ENCODE measurements at places on chromosomes 4 and X.

GRCh38 chrX:120236687-120237479 lies 13.7 kb upstream of the ZBTB33 start:
- H3K36me3 ChIP-seq = no peaks in the 10 kb centered on the region
- H3K4me1 ChIP-seq = no peaks in the 10 kb centered on the region
- DNase-seq = no peak
- no peaks in the 10 kb centered on the region for H3K27me3 ChIP-seq

- H3K4me1 ChIP-seq = peaks cover 27% of the 10 kb centered on the region
- peaks cover 14% of the 10 kb centered on the region for H3K36me3 ChIP-seq
- peak overlapping the region; percentile 18 for H3K4me3 ChIP-seq
- H3K27me3 ChIP-seq = no peaks in the 10 kb centered on the region
- DNase-seq = peak; percentile 81
Observed at GRCh38 chr4:38667085-38667893, 3.3 kb downstream of the KLF3 start.

DNA sequence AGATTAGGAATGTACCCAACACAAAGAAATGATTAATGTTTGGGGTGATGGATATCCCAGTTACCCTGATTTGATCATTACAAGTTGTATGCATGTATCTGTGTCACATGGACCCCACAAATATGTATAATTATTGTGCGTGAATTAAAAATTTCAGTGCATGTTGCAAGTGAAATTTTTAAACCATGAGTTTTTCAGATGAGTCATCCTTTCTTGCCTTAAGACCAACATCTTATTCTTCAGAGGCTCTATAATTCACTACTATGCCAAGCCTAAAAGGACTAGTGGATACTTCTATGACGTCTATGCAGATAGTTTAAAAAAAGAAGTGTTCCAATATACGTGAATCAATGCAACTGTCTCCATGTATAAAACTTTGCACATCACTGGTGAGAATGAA lies 113.0 kb upstream of the SH3RF1 start:
- H3K4me3 ChIP-seq = no peak overlapping the region
- H3K27me3 ChIP-seq = no peaks in the 10 kb centered on the region
- peak; percentile 58 for DNase-seq
- H3K4me1 ChIP-seq = peaks cover 23% of the 10 kb centered on the region

- H3K27ac ChIP-seq = no peak overlapping the region
- no peak overlapping the region for H3K4me3 ChIP-seq
- H3K27me3 ChIP-seq = no peaks in the 10 kb centered on the region
- H3K4me1 ChIP-seq = no peaks in the 10 kb centered on the region
- DNase-seq = no peak
- no peaks in the 10 kb centered on the region for H3K36me3 ChIP-seq
Observed at GRCh38 chr4:37415845-37416369, 171.4 kb downstream of the NWD2 start.

- no peak overlapping the region for H3K4me3 ChIP-seq
- H3K27ac ChIP-seq = no peak overlapping the region
- no peaks in the 10 kb centered on the region for H3K4me1 ChIP-seq
- no peaks in the 10 kb centered on the region for H3K27me3 ChIP-seq
Observed at GRCh38 chr4:126548890-126549289, 1083.9 kb upstream of the INTU start.

DNA sequence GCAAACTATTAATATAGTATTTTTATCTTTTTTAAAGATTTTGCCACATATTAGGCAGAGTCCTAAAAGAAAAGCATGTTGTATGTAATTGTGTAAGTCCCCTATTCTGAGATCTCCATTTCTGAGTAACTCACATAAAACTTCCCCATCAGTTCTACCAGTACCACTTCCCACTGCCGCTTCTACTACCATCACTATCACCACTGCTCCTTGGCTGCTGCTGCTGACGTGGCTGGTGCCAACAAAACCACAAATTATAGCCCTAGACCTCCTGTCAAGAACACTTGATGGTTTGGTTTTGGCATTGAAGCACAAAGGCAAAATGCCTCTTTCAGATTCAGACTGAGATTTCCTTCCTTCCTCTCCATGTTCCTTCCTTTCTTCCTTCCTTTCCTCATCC lies 106.4 kb downstream of the MMRN1 start:
- H3K27ac ChIP-seq = no peak overlapping the region
- H3K4me3 ChIP-seq = no peak overlapping the region
- H3K27me3 ChIP-seq = 0 out of 2 replicates have a peak, but pooled peaks cover 10% of the 10 kb centered on the region
- H3K4me1 ChIP-seq = no peaks in the 10 kb centered on the region
- no peaks in the 10 kb centered on the region for H3K36me3 ChIP-seq
- DNase-seq = no peak

- no peaks in the 10 kb centered on the region for H3K36me3 ChIP-seq
- peak overlapping the region; percentile 65 for H3K27ac ChIP-seq
- DNase-seq = no peak
- H3K27me3 ChIP-seq = no peaks in the 10 kb centered on the region
Observed at GRCh38 chrX:39854772-39855747, 242.7 kb downstream of the BCOR start.

DNA sequence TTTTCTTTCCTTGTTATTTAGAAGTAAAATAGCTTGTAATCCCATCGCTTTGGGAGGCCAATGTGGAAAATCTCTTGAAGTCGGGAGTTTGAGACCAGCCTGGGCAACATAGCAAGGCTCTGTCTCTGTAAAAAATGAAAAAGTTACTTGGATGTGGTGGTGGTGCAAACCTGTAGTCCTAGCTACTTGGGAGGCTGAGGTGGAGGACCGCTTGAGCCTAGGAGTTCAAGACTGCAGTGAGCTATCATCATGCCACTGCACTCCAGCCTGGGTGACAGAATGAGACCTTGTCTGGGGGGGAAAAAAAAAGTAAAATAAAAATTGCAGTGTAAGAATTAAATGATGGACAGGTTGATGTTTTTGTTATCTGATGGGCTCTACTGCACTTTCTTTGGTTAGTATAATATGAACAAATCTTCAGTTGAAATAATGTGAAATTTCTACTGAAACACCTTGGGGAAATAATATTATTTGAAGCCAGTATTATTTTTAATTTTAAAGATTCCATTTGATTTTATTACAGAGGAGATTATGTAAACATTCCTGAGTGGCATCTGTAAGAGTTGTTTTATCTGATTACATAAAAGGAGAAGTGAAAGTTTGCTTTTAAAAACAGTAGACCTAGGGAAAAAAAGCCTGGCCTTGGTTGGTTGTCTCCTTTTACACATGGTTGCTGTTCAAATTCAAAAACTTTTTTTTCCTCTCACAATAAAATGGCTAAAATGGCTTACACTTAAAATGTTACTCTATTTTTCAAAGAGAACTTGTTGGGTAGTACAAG lies 10.5 kb upstream of the NDUFC1 start:
- peaks cover 23% of the 10 kb centered on the region for H3K36me3 ChIP-seq
- DNase-seq = no peak
- no peak overlapping the region for H3K27ac ChIP-seq
- H3K27me3 ChIP-seq = no peaks in the 10 kb centered on the region

- no peaks in the 10 kb centered on the region for H3K36me3 ChIP-seq
- no peak overlapping the region for H3K27ac ChIP-seq
- no peaks in the 10 kb centered on the region for H3K27me3 ChIP-seq
- no peak for DNase-seq
- no peaks in the 10 kb centered on the region for H3K4me1 ChIP-seq
Observed at GRCh38 chr4:77336411-77337142, 179.6 kb downstream of the CCNG2 start.

- H3K4me1 ChIP-seq = peaks cover 13% of the 10 kb centered on the region
- peak overlapping the region; percentile 78 for H3K4me3 ChIP-seq
- peak overlapping the region; percentile 94 for H3K27ac ChIP-seq
- peaks cover 74% of the 10 kb centered on the region for H3K36me3 ChIP-seq
- H3K27me3 ChIP-seq = no peaks in the 10 kb centered on the region
Observed at GRCh38 chr4:56468097-56468422, 643 bp downstream of the SRP72 start.

GRCh38 chrX:134194915-134195314 lies 42.1 kb upstream of the CCDC160 start:
- no peaks in the 10 kb centered on the region for H3K4me1 ChIP-seq
- H3K36me3 ChIP-seq = no peaks in the 10 kb centered on the region
- no peak for DNase-seq
- H3K27ac ChIP-seq = no peak overlapping the region

- H3K36me3 ChIP-seq = no peaks in the 10 kb centered on the region
- H3K27me3 ChIP-seq = peaks cover 6% of the 10 kb centered on the region
- H3K4me1 ChIP-seq = no peaks in the 10 kb centered on the region
- H3K27ac ChIP-seq = no peak overlapping the region
- no peak for DNase-seq
Observed at GRCh38 chr4:165385126-165385525, 6.3 kb downstream of the CPE start.

DNA sequence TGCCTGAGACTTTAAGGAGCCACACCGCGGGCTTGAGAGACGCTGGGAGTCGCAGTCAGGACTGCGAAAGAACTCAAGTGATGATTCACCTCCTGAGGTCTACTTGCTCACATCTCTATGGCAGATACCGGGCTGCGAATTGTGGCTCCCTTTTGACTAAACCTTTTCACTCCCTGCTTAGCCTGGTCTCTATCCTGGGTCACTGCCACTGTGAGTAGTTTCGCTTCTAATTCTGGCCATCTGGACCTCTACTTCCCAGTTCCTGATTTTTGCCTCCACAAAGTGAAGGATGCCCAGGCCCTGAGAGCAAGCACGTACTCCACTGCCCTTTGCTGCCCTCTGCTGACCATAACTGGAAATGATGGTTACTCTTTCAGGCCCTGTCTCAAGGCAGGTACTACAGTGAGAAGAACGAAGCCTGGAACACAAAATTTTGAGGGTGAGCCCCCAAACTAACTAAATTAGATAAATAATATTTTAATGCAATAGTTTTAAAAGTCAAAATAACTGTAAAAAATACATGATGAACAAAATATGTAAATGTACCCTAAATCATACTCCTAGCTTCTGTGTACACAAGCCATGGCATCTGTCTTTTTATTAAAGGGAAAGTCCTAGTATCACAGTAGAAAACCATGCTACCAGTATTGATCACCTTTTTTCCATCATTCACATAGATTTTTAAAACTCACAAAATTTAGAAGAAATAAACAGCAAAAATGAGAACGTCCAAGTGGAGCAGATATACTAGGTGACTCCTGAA lies 16.7 kb downstream of the MAD2L1 start:
- H3K27ac ChIP-seq = peak overlapping the region; percentile 48
- peak; percentile 82 for DNase-seq
- H3K4me3 ChIP-seq = peak overlapping the region; percentile 33
- 0 out of 2 replicates have a peak, but pooled peaks cover 4% of the 10 kb centered on the region for H3K36me3 ChIP-seq

- H3K27ac ChIP-seq = no peak overlapping the region
- H3K4me3 ChIP-seq = no peak overlapping the region
- no peaks in the 10 kb centered on the region for H3K27me3 ChIP-seq
- DNase-seq = no peak
- no peaks in the 10 kb centered on the region for H3K36me3 ChIP-seq
Observed at GRCh38 chr4:139806929-139807328, 141.3 kb downstream of the MGST2 start.

- no peak overlapping the region for H3K4me3 ChIP-seq
- H3K4me1 ChIP-seq = peaks cover 11% of the 10 kb centered on the region
- H3K27ac ChIP-seq = no peak overlapping the region
- H3K27me3 ChIP-seq = peaks cover 4% of the 10 kb centered on the region
- no peaks in the 10 kb centered on the region for H3K36me3 ChIP-seq
Observed at GRCh38 chr4:73452953-73453700, 17.1 kb downstream of the AFP start.

GRCh38 chr4:66555301-66555700 lies 885.0 kb upstream of the EPHA5 start:
- no peak overlapping the region for H3K4me3 ChIP-seq
- DNase-seq = no peak
- no peaks in the 10 kb centered on the region for H3K27me3 ChIP-seq
- H3K4me1 ChIP-seq = peaks cover 48% of the 10 kb centered on the region
- H3K27ac ChIP-seq = peak overlapping the region; percentile 76
- no peaks in the 10 kb centered on the region for H3K36me3 ChIP-seq

- no peaks in the 10 kb centered on the region for H3K27me3 ChIP-seq
- H3K36me3 ChIP-seq = peaks cover 40% of the 10 kb centered on the region
- H3K4me1 ChIP-seq = no peaks in the 10 kb centered on the region
Observed at GRCh38 chr4:2949782-2950125, 13.5 kb downstream of the NOP14 start.

GRCh38 chrX:126137899-126138298 lies 28.2 kb downstream of the DCAF12L2 start:
- H3K36me3 ChIP-seq = no peaks in the 10 kb centered on the region
- no peaks in the 10 kb centered on the region for H3K4me1 ChIP-seq
- H3K4me3 ChIP-seq = no peak overlapping the region
- no peak overlapping the region for H3K27ac ChIP-seq
- DNase-seq = no peak

- H3K27ac ChIP-seq = no peak overlapping the region
- DNase-seq = no peak
- no peaks in the 10 kb centered on the region for H3K4me1 ChIP-seq
- no peaks in the 10 kb centered on the region for H3K27me3 ChIP-seq
- no peaks in the 10 kb centered on the region for H3K36me3 ChIP-seq
Observed at GRCh38 chr4:6424425-6424824, 48.0 kb downstream of the PPP2R2C start.

DNA sequence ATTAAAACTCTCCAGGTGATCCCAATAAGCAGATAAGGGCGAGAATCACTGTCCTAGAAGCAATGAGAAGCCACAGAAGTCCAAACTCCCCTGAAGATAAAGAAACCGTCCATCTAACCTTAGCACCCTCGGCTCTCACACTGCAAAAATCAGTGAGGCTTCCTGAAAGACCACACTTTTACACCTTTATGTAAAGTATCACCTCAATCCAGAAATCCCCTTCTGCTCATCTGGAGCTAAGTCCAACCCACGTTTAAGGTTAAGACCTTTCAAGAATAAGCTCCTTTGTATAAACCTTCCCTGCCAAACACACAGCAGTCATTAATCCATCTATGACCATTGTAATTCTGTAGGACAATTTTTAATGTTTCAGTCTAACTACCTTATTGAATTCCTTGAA lies 41.7 kb downstream of the LIN54 start:
- H3K27ac ChIP-seq = no peak overlapping the region
- peaks cover 44% of the 10 kb centered on the region for H3K36me3 ChIP-seq
- H3K27me3 ChIP-seq = no peaks in the 10 kb centered on the region

DNA sequence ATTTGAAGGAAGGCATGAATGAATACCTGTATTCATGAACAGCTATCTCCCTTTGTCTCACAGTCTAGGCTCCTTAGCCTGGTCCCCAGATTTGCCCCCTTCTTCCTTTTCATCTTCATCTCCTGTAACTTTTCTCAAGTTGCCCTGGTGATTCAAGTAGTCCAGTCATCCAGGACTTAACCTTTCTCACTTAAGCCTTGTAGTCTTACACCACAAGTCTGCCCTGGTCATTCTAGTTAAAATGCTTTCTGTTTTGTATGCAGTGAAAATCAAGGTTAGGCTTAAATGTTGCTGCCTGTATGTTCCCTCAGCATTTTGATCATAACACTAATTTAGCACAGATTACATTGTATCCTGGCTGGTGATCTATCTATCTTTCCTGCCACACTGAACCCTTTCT lies 58.5 kb upstream of the SLC7A11 start:
- H3K36me3 ChIP-seq = no peaks in the 10 kb centered on the region
- H3K27me3 ChIP-seq = no peaks in the 10 kb centered on the region
- no peak overlapping the region for H3K4me3 ChIP-seq
- no peak overlapping the region for H3K27ac ChIP-seq
- H3K4me1 ChIP-seq = no peaks in the 10 kb centered on the region

GRCh38 chrX:43679778-43680177 lies 23.7 kb downstream of the MAOA start:
- H3K27me3 ChIP-seq = no peaks in the 10 kb centered on the region
- H3K4me1 ChIP-seq = no peaks in the 10 kb centered on the region
- peak; percentile 15 for DNase-seq
- H3K4me3 ChIP-seq = no peak overlapping the region
- no peaks in the 10 kb centered on the region for H3K36me3 ChIP-seq
- H3K27ac ChIP-seq = no peak overlapping the region

GRCh38 chr4:153291562-153291961 lies 52.9 kb upstream of the MND1 start:
- no peaks in the 10 kb centered on the region for H3K27me3 ChIP-seq
- DNase-seq = no peak

GRCh38 chr4:174214101-174214878 lies 69.2 kb downstream of the FBXO8 start:
- DNase-seq = no peak
- H3K4me1 ChIP-seq = 0 out of 2 replicates have a peak, but pooled peaks cover 4% of the 10 kb centered on the region
- H3K27ac ChIP-seq = no peak overlapping the region
- H3K27me3 ChIP-seq = peaks cover 29% of the 10 kb centered on the region
- H3K4me3 ChIP-seq = no peak overlapping the region

Data from SJSA1 (cell line).